CD4-positive, alpha-beta T cell (primary cell): ENCODE measurements at places on chromosomes 12 and 14.
A peak's percentile ranks its signal among the peaks of the same experiment; 100 is the strongest.

- DNase-seq, result no peak
Observed at GRCh38 chr14:85273099-85273677, 256.8 kb upstream of the FLRT2 start.

- DNase-seq, result no peak
Observed at GRCh38 chr12:45547822-45548221, 181.7 kb upstream of the ARID2 start.

- DNase-seq, result no peak
Observed at GRCh38 chr12:116164250-116165035, 113.0 kb downstream of the MED13L start.

DNA sequence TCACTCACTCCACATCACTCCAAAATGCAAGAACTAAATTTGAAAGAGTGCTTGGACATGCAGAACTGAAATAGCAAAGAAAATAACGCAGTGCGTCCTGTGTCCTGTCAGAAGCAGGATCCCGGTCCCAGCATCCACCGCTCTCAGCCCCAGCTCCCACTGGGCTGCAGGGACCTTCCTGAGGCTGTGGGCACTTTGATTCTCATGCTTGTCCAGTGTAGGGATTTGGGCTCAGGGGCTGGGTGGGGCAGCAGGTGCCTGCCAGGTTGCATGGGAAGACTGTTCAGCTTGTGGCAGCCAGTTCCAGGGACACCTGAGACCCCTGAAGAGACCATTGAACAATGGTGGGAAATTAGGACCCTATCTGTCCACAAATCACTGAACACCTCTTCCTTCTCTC, 140.0 kb upstream of the FKBP4 start:
- no peak for DNase-seq

DNA sequence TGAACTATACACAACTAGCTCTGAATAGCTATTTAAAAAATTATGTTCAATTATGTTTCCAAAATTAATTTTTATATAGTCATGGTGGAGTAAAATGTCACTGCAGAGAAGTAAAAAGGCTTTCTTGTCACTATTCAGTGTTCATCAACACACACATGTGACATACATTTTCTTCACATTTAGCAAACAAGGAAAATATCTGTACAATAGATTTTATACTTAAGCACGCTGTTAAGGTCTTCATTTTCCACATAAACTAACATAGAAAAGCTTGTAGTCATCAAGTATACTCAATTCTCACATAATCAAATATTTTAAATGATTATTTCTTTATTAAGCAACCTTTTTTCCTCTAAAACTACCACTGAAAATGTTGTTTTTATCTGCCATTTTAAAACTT, 141.2 kb upstream of the DIO2 start:
- no peak for DNase-seq

DNA sequence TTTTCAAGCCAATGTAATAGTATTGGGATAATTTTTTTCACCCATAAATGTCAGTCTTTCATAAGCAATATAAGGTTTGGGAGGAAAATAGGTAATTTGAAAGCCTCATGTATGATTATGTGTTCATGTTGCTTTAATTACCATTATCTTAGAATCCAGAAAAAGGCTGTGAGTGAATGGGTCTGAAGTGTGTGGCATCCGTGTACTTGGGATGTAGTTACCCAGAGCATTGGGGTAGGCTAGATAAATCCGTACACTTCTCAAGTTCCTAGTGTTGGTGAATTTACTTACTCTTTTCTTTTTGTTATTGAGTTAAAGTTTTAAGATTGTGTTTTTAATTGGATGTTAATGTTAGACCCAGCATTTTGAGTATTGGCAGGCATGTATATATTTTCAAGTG, 104.4 kb downstream of the FGD4 start:
- DNase-seq, result no peak

DNA sequence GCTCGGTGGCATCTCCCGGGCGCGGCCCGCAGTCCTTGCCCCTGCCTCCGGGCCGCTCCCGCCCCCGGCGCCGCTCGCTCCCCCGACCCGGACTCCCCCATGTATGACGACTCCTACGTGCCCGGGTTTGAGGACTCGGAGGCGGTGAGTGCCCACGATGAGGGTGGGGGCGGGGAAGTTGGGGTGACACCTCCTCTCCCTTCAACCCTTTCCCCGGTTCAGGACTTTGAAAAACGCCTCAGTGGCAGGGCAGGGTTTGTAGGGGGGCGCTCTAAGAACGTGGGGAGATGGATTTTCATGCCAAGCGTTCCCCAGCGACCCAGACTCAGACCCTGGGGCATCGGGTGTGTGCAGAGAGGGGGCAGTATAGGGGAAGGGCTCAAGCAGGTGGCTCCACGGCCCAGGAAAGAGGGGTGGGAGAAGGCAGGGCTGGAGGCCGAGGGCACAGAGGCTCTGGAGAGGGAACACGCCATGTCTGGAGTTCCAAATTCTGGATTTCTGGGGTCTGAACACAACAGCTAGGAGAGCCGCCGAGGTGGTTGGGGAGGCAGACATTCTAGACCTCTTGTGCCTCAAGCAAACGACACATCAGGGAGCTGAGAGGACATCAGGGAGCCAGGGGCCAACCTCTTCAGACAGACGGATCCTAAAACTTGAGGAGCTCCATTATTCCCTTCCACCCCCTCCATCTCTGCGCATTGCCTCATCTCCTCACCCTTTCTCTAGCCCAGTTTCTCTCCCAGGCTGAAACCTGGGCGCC, 715 bp downstream of the CACNB3 start:
- DNase-seq, result peak; percentile 44

DNA sequence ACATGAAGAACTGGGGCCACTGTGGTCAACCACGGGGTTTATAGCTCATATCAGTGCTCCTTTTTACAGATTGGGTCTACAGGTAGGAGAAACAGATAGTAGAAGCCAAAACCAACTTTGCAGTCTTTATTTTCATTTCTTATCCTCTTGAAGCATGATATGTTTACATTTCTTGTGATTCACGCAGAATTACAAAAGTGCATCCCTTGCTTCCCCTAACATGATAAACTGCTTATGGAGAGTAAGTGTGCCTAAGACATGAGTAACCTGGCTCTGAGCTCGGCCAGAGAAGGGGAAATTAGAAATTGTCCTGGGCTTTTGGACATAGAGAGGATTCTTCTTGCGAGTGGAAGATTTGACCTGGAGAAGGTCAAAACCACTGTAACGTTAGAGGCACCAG, 18.4 kb downstream of the PWP1 start:
- no peak for DNase-seq

GRCh38 chr12:66176105-66176900, 6.5 kb upstream of the TMBIM4 start:
- DNase-seq, result no peak

GRCh38 chr14:98408024-98408555, 863.9 kb downstream of the BCL11B start:
- no peak for DNase-seq

DNA sequence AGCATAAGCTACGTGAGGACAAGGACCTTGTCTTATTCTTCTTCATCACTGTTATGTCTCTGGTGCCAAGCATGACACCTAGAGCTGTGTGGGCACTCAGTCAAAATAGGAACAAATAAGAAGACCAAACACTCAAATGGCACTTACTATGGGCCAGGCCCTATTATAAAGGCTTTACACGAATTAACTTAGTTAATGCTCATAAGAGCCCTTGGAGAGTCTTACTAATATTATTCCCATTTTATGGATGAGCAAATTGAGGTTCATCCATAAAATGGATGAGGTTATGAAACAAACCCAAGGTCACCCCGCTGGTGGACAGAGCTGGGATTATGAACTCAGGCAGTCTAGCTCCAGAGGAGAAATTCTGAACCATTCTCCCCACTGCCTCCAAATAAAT, 47.7 kb downstream of the ISCA2 start:
- no peak for DNase-seq

DNA sequence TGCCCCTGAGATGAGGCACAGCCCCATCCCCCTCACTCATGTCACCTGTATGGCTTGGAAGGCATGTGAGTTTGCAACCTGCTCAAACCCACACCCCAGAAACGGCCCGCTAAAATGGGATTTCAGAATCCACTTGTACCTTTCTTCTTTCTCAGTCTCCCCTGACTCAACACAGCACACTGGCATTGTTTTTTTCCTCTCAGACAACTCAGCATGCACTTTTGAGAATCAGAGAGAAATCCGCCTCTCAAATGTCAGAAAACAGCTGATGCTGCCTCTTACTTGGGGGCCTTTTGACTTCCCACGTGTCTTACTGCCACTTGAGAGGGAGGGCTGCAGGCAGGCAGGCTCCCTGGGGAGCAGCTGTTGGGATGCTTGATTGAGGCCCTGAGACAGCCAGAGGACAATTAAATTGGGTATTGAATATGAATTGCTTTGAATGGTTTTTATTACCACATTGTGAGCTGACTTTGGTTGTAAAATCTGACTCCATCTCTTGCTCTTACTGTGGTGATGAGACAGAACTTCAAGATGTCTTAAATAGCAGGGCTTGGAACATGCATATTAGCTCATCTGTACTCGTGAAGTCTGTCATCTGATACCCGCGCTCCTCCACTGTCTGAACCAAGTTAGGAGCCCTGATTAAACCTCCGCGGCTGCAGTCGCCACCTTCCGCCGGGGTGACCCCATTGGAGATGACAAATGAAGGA, 96.6 kb downstream of the APAF1 start:
- DNase-seq, result no peak

GRCh38 chr12:111954969-111955368, 58.0 kb downstream of the TMEM116 start:
- DNase-seq, result no peak

GRCh38 chr12:29198901-29199300, 49.8 kb downstream of the FAR2 start:
- DNase-seq, result no peak

GRCh38 chr12:45285717-45286116, 69.8 kb downstream of the ANO6 start:
- no peak for DNase-seq

DNA sequence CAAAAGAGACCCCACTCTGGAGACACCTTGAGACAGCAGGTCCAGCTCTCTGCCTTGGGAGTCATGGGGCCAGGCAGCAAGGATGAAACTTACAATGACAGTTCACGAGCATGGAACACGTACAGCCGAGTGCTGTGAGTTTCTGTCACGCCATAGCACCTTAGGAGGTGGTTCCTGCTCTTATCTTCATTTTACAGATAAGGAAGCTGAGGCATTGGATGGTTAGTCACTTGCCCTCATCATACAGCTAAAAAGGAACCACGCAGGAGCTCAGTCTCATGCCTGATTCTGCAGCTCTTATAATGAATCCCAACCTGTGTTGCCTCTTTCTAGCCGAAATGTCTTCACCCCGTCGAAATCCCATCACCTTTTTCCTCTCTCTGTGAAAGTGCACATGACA, 39.9 kb downstream of the C14orf132 start:
- no peak for DNase-seq

GRCh38 chr14:69171569-69171968, 18.6 kb upstream of the DCAF5 start:
- no peak for DNase-seq

- DNase-seq, result no peak
Observed at GRCh38 chr12:98653866-98654493, 8.9 kb downstream of the APAF1 start.

DNA sequence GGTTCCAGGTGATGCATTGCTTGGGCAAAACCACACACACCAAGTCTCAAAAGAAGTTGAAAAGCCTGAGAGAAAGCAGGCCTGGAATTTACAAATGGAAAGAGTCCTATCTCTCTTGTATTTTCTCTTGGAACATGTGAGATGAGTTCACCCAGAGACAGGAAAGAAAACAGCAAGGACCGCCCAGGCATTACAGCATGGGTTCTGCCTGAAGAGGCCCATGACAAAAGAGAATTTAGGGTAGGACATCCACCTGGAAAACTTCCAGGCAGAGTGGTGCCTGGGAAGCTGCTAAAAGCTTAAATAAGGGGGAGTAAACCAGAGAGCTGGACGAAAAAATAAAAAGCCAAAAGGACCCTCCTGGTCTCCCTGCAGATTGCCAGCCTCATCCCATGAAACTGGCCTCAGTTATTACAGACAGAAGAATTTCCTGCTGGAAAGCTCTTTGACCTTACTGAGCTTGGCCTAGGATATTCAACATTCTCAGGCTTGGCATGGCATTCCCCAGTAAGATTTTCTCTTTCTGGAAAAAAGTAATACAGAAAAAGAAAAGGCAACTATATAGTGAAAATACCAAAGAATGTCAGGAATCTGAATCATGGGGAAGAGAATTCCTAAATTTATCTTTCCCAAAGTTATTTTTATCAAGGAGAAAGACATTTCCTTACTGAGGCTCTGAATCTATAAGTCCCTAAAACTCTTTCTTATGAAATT, 121.3 kb upstream of the NUDT4 start:
- no peak for DNase-seq

GRCh38 chr12:98439981-98440581, 75.3 kb upstream of the TMPO start:
- DNase-seq, result no peak
